ENCODE measurements at places on chromosomes 3 and 15.

- DNase-seq: no peak
Measured at GRCh38 chr15:60918234-60918959, 310.7 kb downstream of the RORA start.

- no peak for DNase-seq
Measured at GRCh38 chr3:111373239-111373638, 168.8 kb upstream of the CD96 start.

GRCh38 chr15:93587059-93587521, 498.1 kb upstream of the RGMA start:
- DNase-seq: no peak

DNA sequence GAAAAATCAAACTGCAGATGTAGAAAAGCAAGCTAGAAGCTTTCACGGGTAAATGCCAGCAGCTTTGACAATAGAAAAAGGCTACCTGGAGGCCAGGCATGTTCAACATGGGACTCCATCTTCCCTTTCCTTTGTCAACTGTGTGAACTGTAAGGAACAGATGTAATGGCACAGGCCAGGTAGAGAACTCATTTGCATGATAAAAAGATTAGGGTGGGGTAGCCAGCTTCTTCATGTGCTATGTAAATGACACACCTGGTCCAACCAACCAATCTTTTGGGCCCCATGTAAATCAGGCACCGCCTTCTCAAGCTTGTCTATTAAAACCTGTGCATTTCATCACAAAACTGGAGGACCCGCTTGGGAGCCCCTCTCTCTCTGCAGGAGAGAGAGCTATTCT, 686.5 kb upstream of the GOLIM4 start:
- DNase-seq: no peak

DNA sequence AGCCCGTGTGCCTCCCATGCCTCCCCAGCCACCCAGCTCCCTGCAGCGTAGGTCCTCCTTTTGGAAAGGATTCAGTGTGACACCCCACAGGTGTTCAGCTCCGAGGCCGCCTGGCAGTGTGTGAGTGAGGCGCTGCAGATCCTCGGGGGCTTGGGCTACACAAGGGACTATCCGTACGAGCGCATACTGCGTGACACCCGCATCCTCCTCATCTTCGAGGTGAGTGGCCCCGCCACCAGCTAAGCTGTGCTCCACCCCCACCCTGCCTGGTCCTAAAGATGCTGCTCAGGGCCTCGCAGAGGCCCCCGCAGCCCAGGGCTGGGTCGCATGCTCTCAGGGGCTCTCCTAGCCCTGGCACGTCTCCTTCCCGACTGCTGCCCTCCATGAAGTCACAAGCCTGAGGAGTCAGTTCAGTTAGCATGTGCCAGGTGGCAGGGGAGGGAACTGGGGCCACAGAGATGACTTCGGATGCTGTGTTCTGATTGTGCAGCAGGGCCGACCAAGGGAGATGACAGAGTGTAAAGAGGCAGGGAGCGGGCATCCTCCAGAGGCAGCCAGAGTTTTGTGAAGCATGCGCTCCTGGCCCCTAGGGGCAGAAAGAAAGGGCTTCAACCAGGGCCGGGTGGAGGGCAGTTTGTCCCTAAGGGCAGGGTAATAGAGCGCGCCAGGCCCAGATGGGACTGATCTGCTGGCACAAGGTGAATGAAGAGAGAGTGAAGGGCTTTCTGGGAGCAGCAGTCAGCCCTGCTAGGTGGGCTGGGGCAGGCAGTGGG, 26.8 kb downstream of the ACAD9 start:
- no peak for DNase-seq

- DNase-seq: no peak
Measured at GRCh38 chr15:42184296-42184695, 23.8 kb downstream of the VPS39 start.

GRCh38 chr3:37029516-37030163, 36.3 kb downstream of the MLH1 start:
- DNase-seq: no peak

GRCh38 chr3:106826791-106827311, 550.4 kb upstream of the CCDC54 start:
- no peak for DNase-seq

GRCh38 chr3:12986986-12987385, 86.2 kb downstream of the IQSEC1 start:
- DNase-seq: no peak

GRCh38 chr3:158991146-158991705, 189.4 kb downstream of the MFSD1 start:
- DNase-seq: no peak

DNA sequence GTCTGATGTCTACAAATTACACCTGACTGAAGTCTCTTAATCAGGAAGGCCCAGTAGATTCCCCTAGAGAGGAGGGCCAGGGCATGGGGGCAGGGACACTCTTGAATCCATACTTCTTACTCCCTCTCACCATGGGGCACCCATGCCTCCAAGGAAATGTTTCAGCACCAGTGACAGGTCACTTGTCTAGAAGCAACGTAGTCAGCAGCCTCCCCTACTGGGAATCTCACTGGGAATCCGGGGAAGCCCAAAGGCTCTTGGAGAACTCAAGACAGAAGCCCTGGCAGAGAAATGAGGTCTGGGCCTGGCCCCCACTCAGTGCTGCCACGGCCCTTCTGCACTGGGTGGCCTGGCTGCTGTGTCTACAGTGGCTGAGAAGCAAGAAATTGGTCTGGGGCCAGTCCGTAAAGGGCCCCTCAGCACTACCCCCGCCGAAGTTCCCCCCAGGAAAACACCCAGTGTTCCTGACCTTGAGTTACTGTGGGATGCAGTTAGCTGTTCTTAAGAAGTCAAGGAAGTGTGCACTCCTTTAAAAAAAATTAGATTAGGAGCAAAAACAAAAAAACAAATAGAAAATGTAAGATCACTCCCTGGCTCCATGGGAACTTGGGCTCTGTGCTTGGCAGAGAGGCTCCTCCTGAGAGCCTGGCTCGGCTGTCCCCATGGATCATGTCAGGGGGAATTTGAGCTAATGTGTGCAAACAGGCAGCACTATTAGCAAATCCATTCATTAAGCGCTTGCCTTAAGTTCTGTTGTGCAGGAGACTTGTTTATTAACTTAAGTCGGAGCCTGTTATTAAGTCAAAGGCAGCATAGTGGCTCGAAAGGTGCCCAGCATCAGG, 5.4 kb upstream of the LINGO1 start:
- DNase-seq: no peak

DNA sequence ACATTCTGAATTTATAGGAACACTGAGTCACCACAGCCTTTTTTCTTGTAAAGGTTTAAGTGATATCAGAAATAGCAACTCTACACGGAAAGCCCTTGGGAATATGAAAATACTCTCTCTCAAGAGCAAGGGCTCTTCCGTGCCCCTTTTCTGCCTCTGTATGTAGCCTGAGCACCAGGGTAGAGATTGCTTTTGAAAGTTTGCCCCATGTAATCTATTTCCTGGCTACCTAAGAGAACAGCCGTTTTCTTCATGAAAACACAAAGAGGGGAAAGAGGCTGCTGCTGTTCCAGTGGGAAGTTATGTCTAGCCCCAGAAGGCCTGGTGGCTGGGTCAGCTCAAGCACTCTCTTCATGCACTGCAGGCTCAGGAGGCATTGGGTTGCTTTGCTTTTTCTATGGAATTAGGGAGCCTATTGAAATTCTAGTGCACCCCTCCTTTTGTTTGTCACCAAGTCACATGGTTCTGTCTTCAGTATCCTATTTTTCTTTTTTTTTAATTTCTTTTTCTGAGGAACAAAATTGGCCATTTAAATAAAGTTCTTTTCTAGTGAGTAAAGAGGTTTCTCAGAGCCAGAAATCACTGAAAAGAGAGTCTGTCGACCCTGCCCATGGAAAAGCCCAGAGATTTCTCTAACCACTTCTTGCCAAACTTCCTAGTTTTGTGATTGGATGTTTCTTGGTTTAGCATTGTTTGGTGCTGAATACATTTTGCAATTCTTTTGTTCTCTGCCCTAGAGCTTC, 39.5 kb downstream of the TIGIT start:
- DNase-seq: no peak

DNA sequence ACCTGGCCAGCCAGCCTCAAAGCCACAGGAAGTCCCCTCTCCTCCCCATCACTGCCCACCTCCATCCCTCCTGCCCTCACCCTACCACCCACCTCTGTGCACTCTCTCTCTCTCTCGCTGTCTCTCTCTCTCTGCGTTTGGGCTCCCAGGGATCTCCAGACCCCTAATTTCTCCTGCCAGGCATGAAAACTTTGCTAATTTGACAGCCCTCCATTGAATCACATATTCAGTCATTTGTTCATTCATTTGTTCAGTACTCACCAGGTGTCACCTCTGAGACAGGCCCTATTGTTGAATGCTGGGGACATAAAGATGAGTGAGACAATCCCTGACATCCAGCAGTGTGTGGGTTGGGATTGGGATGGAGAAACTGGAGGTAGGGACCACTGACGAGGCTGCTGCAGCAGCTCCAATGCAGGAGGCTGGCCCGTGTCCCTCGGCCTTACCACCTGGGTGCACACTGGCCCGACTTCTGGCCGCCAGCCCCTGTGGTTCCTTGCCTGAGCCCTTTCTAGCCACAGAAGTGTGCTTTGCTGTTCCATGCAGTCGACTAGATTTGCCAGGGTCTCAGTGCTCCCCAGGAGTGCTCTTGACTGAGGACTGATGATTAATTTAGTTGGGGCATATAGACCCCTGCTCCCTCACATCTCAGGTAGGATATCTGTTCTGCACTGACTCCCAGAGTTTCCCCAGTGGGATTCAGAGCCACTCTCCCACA, 38.6 kb upstream of the TSEN2 start:
- DNase-seq: no peak

DNA sequence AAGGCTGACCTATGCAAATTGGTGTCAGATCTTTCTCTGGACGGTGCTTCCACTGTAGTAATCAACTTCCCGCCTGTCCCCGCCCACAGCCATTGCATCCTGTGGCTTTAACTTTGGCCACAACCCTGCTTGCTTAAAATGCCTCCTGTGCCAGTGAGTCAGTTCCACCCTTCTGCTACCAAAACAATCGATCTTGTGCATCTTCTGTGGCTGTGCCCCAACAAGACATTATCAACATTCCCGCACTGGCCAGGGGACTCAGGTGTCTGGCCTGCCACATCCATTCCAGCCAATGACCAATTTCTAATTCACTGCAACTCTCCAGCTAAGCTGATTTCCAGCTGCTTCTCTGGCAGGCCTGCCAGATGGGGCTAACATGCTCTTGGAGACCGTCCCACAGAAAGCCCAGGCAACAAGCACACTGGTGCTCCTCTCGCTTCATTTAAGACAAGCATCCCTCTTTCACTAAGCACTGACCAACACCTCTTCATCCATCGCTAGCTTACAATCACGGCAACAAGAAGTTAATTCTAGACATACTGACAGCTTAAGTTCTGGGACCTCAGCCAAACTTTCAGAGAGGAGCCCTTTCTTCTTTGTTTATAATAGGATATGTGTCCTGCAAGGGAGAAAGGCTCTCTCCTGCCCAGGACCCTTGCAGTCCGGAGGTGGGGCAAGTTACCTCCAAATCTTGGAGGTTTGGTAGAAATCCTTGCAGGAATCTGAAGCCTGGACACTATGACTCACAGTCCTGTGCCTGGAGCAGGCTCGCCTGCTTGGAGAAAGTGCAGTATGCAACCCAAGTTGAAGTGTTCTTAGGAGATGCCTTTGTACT, 6.7 kb downstream of the CA12 start:
- DNase-seq: peak; percentile 53

GRCh38 chr3:43796041-43796596, 105.4 kb downstream of the ABHD5 start:
- DNase-seq: no peak

DNA sequence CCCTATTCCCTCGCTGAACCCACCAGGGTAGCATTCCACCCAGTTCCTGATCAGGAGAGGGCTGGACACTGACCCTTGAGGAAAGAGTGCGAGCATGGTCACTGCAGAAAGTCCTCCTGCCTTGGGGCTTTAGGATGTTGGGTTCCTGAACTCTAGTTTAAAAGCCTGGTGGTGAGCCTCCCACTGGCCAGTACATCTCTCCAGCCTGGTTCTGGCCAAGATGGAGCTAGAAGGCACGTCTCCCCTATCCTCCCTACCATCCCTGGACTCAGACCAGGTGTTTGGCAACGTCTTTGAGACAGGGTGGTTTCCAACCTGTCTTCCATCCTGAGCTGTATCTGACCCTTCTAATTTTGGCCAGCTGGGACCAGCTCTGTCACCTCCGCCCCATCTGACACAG, 31.4 kb downstream of the NBEAL2 start:
- no peak for DNase-seq

DNA sequence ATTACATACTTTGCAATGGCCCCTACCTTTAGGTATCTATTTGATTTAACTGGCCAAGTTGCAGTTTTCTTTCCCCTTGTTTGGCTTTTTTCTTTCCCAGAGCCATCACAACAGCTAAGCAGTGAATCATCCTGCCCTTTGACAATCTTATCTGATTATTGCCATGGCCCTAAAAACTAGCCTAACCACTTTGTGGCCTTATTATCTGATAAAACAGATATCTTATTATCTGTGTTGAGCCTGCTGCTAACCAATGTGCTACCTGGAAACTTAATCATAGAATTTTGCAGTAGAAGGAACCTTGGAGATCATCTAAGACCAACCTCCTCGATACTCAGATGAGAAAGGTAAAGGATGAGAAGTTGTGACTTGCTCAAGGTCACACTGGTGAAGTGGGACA, 37.1 kb downstream of the EIF4E3 start:
- no peak for DNase-seq

DNA sequence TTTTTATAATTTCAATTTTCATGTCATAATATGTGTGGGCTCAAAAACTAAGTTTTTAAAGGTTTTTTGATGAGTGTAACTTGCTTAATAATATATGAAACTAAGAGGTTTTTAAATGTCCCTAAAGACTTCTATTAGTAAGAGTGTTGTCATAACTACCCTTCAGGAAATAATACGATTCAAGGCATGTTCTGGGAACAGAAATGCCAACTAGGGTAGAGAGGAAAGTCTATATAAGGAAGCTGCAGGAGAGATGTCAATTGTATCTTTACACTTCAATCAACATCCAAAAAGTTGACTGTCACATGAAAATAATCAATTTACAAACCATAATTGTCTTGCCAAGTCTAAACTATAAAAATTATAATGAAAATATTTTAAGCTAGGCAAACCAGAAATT, 76.3 kb downstream of the SMARCC1 start:
- no peak for DNase-seq

DNA sequence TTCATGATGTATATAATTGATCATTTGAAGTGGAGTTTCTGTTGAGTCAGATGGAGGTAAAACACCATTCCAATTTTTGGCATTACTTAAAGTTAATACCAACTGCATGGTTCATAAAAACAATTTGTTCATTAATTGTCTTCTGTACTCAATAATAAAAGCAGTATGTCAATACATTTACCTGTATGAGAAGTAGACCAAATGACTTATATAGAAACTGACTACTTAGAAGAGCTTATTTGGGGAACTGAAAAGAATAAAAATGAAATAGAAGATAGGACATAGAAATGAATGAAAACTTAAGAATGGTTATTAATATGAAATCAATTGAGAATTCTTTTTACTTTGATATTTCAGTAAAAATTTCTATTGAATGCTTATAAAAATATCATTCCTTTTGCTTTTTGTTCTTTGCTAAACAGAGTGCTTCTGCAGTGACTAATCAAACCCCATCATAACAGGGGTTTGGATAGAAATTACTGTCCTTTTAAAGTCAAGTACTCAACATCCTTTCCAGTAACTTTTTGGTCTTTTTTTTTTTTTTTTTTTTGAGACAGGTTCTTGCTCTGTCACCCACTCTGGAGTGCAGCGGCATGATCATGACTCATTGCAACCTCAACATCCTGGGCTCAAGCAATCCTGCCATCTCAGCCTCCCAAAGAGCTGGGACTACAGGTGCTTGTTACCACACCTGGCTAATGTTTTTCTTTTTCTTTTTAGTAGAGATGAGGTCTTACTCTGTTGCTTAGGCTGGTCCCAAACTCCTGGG, 6.5 kb upstream of the CRYBG3 start:
- peak; percentile 49 for DNase-seq

GRCh38 chr3:175716446-175716845, 857.3 kb downstream of the NAALADL2 start:
- no peak for DNase-seq

Data from ACHN (cell line).